Muscle of back (tissue), 13 donors: ENCODE measurements at places on chromosomes 7 and 10.

DNA sequence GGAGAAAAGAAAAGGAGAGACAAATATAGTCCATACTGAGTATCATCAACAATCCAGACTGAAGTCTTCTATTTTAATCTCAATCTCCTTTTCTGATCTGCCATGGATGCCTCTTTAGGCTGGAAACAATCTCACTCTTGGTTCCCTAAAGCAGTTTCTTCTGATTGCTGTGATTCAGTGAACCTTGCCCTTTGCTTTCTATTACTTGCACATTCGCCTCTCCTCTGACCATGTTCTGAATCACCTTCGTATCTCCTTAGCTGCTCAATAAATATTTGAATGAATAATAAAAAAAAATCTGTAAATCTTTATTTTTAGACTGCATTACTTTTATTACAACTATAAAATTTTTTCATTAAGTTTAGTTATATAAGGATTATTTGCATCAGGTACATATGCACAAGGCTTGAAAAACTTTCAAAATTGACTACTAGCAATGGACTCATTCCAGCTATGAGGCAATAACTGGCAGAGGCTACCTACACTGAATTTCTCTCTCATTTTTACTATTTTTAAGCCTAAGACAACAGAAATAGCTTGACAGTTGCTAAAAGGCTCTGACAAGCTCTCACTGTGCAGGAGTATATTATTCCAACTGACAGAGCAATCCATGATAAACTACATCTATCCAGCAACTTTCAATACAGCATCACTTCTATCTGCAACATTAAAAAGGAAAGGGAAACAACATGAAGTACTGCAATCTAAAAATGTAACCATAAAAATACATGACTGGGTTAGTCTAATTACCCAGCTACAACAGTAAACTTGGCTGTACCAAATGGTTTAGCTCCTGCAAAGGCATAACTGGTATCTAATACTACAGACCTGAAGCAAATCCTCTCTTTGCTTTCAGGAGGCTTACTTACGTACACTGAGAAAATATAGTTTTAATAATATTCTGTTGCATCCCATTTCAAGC lies 25.6 kb downstream of the TM9SF3 start:
- no peak for DNase-seq

GRCh38 chr10:11863353-11864109 lies 40.4 kb downstream of the PROSER2 start:
- DNase-seq = no peak

DNA sequence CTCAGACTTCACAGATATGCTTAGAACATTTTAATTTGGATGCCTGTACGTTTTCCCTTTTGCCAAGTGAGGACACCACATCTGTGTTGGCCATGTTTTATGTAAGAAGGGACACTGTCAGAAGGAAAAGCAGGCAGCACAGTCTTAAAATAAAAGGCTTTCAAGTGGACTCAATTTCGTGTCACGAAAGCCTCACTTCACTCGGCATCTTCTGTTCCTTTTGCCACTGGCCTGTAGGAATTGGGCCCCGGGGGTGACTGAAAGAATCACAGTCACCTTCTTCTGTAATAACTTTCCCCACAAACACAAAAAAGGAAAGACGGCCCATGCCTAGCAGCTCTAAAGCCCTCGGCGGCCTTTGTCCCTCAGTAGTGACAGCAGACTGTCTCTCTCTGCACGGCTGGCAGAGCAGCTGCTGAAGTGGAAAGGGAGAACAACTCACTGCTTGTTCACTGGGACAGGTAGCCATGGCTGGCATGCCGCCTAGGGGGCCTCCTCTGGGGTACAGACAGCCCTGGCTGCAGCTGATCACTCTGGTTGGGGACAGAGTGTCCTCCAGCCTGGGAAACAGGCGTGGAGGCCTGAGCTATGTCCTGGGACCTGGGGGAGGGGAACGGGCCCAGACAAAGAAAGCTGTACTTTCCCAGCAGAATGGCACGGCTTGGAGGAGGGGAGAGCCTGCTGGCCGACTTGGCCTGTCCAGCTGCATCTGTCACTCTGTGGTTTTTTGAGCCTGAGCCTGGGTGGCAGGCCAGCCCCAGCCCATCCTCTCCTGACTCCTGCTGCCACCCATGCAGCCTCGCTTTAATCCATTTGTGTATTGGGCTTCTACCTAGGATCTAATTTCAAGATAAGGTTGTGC lies 4.4 kb downstream of the RASSF4 start:
- peak; percentile 79 for DNase-seq

DNA sequence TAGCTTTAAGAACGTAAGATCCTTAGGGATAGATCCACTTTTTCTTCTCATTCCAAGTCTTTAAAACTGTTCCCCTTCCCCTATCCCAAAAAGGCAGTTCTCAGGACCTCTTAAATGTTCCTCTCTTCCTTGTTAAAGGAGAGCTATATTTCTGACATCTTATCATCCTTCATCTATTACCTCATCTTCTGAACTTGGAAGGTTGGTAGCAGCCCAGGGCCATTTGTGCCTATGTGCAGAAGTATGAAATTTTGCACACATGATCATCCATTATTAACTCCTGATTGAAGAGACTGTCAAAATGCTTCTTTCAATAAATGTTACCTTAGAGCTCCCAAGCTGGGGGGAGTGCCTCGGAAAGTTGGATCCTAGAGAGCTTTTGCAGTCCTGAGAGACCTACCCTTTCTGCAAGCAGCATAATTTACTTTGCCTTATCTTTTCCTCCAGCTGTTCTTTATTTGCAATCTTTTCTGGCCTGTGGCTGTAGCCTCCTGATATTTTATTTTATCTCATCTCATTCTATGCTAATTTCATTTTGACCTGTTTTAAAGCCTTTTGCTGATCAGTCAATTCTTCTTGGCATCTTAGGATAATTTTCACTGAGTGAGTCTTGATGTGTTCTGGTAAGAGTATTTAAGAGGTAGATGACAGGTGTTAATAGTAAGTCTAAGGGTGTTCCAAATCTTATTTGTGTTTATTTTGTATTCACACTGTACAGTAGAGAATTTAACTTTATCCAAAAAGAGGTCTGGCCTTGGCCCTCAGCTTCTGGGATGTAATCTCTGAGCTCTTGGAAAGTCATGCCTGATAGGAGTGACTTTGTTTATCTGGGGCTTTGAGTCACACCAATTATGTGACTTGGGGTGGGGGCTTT lies 135.0 kb upstream of the PDLIM1 start:
- DNase-seq = no peak

DNA sequence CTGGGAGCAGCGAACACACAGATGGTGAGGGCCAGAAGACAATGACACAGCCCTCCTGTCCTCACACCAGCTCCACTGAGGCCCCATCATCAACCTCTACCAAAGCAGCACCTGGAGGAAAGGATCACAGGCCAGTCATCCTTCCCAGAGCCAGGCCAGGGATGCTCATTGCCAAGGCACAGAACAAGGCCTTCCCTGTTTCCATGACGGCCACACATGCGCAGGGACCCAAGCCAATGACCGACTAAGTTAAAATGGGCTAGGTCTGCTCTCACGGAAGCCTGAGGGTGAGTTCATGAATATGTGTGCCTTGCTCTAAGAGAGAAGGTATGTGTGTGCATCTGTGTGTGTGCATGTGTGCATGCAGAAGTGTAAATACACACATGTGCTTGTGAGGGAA lies 39.6 kb downstream of the COBL start:
- DNase-seq = no peak

- DNase-seq = no peak
Measured at GRCh38 chr7:94104301-94104700, 100.1 kb upstream of the BET1 start.

DNA sequence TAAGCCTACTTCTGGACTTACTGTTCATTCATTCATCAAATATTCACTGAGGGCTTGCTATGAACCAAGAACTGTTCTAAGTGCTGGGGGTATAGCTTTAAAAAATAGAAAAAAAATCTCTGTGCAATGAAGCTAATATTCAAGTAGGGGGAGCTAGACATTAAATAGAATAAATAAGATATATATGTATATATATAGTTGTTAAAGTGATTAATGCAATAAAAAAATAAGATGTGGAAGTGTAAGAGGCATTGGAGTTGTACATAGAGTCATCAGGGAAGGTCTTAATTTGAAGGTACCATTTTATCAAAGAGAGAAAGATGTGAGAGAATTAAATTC lies 181.2 kb upstream of the AGR3 start:
- DNase-seq = no peak

DNA sequence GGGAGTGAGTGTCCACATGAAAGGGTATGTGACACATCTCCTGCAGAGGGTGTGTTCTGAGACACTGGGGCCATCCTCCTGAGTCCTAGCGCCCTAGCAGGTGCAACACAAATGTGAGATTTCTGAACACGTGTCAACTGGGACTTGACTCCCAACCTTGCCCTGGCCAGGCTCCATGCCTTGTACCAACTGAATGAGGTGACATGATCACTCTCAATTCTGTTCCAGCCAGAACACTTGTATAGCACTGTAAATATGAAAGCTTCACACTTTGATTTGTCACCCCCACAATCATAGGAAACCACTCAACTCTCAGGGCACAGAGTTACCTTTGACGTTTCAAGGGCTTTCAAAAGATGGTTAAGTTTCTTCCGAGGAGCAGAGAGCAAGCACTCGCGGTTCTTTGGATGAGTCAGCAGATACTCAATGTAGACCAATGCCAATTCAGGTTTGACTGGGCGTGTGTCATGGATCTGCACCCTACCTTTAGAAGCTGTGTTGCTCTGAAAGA lies 48.6 kb downstream of the NCAPG2 start:
- no peak for DNase-seq

DNA sequence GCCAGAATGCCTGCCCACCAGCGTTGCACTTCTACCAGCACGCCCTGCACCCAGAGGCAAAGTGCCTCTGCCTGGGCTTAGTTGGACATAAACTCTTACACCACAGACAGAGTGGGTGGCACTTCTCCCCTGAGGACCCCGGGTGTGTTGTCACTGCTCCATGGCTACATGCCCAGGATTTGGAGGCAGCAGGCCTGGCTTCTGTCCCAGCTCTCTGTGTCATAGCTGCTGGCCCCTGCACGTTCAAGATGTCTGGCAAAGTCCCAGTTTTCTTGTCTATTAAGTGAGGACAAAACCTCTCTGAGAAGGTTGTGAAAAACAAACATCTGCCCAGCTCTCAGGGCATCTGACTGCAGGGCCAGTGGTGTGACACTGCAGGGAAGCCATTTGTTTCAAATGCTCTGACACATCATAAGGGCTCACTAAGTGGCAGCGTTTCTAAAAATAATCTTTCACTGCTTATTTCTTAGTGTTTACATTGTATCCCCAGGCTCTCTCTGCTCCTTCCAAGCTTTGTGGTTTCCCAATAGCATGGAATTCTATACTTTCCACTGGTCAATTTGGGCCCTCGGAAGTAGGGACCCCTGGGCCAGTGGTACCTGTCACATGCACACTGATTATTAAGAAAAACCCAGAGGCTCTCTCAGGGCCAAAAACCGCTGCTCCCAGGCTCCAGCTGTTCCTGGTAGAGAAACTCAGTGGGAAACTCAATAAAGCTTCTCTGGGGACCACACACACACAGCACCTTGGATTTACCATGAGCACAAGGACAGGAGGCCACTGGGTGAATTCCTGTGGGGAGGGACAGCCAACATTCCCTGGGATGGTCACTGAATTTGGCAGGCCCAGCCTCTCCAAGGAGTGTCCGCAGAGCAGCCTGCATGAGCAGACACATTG lies 86.2 kb upstream of the ANLN start:
- DNase-seq = peak; percentile 76

GRCh38 chr10:96507044-96507443 lies 6.7 kb downstream of the TLL2 start:
- no peak for DNase-seq

DNA sequence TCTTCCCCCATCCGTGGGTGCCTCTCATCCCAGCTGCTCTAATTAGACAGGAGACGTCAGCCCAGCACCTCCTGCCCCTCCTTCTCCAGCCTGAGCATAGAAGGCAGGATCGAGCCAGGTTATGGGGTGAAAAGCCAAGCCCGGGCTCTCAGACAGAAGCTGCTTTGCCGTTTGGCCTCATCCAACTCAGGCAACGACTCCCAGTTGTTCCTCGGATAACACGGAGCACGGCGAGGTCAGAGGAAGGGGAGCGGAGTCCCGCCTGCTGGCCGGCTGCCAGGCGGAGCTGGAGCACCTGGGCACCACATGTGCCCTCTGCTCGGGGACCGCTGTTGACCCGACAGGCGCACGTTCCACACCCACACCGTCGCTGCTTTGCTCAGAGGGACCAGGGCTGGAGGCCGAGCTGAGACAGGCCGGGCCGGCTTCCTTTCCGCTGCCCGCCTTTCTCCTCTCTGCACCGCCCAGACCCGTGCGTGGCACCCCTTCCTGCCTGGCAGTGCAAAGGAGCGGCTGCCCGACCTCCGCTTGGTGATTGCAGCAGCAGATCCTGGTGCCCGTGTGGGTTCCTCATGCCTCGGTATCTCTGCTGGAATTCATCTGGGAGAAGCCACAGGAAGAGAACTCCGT lies 21.6 kb upstream of the UNCX start:
- no peak for DNase-seq

GRCh38 chr7:63521-64021 lies 128.8 kb upstream of the FAM20C start:
- no peak for DNase-seq

- no peak for DNase-seq
Measured at GRCh38 chr7:150742286-150742968, 5.2 kb downstream of the GIMAP5 start.

GRCh38 chr7:105141068-105141467 lies 127.1 kb downstream of the KMT2E start:
- DNase-seq = peak; percentile 23

DNA sequence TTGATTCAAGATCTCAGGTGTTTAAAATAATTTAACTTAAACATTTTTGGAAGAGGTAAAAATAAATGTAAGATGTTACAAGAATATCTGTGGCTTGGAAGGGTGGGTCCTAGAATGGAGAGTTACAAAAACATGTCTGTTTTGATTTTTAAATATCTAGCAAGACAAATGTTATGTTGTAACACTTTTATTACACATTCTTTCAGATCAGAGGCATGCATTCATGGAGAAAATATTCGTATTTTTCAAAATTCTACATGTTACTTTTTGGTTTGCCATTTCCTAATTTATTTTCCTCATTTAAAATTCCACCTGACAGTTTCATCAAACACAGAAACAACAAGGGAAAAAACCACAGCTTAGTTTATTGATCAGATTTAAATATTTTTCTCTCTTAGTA lies 10.0 kb downstream of the WBP1L start:
- DNase-seq = no peak

GRCh38 chr7:64747802-64748201 lies 46.4 kb upstream of the ZNF138 start:
- no peak for DNase-seq

DNA sequence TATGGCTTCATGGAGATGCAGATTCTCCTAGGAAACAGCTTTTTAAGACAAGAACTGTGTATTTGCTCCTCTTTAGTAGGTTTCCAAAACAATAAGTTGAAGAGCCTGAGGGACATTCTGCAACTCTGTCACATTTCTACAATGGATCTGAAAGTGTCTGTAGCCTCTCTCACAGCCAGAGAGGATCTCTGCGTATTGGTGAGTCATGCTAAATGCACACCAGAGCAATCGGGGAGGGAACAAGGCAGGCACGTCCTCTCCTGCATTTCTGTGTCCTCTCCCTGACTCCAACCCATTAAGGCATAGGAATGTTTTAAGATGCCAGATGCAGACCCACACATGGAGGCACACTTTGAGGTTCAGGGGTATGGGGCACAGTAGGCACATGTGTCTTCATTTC lies 1126.4 kb upstream of the GHITM start:
- no peak for DNase-seq
